ENCODE measurements at places on chromosomes 3 and 15.

DNA sequence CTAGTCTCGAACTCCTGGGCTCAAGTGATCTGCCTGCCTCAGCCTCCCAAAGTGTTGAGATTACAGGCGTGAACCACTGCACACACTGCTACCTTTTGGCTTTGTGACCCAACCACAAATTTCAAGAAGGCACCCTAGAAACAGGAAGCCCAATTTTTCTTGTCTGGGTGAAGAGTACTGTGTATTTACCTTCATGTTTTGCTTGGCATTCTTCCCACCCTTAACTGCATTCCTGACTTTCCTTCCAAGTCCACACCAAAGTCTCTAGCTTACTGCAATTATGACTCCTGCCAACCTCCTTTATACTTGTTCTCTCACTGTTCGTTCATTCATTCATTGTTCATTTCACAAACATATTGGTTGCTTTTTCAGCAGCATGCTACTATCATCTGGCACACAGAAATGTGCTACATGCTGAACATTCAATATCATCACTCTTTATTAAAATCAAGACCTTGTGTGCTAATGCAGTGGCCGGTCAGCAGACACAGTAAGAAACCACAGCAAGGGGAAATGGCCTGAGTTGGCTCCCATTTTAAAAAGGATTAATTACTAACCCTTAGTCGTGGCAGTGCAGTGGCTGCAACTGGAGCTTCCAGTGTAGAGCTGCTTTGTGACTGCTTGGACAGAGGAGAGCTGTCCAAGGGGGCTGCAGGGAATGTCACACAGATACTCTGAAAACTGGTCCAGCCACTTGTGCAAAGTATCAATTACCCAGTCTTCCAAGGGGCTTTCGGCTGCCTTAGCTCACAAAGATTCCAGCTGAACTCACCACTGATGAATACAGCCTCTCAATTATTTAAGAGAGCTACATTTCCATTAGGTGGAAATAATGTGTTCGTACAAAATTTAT is 94.0 kb downstream of the ETFA start:
- no peak for DNase-seq

DNA sequence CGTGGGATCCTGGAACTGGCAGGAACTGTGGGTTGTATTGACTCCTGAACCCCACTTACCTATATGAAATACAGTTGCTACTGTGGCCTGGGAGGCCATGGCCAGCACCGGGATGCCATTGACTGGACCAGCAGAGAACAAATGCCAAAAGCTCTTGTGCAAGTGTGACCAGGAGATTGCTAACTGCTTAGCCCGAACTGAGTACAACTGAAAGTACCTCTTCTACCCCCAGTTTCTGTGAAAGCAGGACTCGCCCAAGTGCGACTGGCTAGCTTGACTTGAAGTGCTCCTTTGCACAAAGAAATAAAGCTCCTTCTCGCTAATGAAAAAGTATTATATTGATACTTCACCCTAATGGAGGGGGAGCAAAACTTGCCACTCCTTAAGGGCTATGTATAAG is 101.3 kb upstream of the ATP11B start:
- DNase-seq = no peak

- DNase-seq = no peak
These were observed at the start of gene PROK2 for GRCh38 chr3:71784914-71785531. TSS of gene PROK2 (minus strand) at chr3:71785148. CDS start at chr3:71785052, 96 bp downstream.

DNA sequence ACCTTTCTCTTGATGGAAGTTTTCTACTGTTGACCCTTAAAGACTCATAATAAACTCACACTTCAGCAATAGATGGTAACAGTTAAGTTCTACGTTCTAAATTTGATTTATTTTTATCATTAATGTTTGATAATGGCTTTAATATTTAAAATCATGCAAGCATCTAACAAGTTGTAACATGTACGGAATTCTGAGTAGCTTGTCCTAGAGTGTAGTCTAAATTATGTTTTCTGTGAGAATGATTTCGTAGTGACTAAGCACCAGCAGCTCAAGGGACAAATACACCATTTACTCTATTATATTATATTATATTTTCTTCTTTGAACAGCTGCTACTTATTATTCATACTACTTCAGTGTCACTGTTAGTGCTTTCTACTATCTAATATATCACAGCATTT is 345.6 kb downstream of the NLGN1 start:
- no peak for DNase-seq

- no peak for DNase-seq
These were observed 243.4 kb downstream of the NTRK3 start for GRCh38 chr15:88013111-88013510.

- DNase-seq = no peak
These were observed 60.3 kb downstream of the MAP6D1 start for GRCh38 chr3:183764847-183765731.

- DNase-seq = no peak
These were observed 161.6 kb upstream of the ANKRD28 start for GRCh38 chr3:15959434-15959811.

DNA sequence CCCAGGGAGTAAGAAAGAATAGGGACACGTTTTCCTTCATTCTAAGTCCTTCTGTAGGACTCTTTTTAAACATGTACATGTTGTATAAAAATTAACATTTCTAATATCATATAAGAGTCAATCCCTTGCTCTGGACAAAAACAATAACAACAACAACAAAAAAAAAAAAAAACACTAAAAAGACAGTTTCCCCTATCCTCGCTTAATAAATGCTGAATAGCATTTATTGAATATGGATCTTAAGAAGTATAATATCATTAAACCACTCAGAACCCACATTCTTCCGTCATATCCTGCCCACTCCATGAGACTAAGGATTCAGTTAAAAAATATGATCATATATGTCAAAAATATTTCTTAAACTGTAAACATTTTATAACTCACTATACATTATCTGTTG is 145.1 kb downstream of the AQP9 start:
- no peak for DNase-seq

GRCh38 chr15:76582550-76582949 is 246.0 kb downstream of the ISL2 start:
- DNase-seq = no peak
